ENCODE measurements at places on chromosomes 2 and 18.

DNA sequence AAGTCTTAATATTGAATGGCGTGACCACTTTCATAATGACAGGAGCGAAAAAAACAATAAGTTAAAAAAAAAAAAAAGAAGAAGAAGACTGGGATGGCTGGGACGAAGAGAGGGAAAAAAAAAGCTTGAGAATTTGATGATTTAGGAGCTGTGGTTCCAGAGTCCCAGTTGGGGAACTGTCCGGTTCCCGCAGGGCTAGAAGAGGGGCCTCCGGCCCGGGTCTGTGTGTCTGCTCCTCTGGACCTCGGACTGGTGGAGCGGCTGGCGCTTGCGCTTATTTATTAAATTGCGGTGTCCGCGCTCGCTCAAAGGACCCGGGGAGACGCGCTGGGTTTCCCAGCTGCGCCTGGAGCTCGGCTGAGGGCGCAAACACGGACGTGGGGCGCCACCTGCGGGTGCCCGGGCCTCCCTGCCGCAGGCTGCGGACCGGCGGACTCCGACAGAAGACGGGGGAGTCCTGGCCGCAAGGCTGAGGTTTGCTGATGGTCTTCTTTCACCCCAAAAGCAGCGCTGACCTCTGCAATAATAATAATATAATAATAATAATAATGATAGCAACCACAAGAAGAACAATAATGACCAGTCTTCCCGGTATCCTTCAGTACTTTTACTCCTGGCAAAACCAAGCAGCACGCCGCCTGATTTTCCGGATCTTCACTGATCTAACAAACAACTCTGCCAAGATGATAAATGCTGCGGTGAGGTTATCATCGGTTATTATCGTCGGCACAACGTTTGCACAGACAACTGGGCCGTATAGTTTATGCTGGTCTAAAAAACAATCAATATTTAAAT, at the start of gene CBLN2:
TSS of gene CBLN2 (minus strand) at position 251 of the 795 bp plus-strand sequence. CDS start 2,182 bp downstream, outside the sequence.
- DNase-seq: peak; percentile 82

DNA sequence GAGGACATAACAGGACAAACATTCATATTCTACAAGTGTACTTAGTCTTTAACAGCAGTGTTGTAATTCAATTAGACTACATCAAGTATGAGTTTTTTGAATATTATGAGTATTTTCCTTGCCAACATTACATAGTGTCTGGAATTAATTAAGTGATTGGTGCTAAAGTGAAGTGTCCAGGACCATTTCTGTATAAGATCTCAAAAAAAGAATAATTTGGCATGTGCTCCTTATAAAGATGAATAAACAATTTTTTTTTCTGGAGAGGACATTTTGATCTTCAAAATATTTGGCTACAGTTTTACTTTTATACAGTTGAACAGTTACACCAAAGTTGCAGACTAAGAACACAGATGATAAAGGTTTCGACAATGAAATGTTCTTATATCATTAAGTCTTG, 15.1 kb upstream of the EPB41L3 start:
- DNase-seq: no peak

GRCh38 chr2:147076634-147077033, 768.2 kb upstream of the ACVR2A start:
- peak; percentile 82 for DNase-seq

DNA sequence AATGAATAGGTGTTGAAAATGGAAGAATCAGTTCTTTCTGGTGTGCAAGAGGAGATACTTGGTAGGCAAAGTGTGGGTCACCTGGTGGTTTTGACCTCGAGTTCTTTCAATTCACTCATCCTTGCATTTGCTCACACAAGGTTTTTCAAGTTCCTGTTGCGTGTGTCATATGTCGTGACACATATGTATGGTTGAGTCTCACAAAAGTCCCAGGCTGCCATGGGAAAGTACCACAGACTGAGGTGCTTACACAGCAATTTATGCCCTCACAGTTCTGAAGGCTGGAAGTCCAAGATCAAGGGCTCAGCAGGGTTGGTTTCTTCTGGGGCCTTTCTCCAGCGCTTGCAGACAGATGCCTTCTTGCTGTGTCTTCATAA, 64.4 kb downstream of the NCK2 start:
- DNase-seq: no peak

- DNase-seq: peak; percentile 56
Observed at GRCh38 chr18:63138436-63139340, 180.9 kb downstream of the BCL2 start.

- DNase-seq: no peak
Observed at GRCh38 chr18:22034276-22034675, 135.1 kb upstream of the GATA6 start.

DNA sequence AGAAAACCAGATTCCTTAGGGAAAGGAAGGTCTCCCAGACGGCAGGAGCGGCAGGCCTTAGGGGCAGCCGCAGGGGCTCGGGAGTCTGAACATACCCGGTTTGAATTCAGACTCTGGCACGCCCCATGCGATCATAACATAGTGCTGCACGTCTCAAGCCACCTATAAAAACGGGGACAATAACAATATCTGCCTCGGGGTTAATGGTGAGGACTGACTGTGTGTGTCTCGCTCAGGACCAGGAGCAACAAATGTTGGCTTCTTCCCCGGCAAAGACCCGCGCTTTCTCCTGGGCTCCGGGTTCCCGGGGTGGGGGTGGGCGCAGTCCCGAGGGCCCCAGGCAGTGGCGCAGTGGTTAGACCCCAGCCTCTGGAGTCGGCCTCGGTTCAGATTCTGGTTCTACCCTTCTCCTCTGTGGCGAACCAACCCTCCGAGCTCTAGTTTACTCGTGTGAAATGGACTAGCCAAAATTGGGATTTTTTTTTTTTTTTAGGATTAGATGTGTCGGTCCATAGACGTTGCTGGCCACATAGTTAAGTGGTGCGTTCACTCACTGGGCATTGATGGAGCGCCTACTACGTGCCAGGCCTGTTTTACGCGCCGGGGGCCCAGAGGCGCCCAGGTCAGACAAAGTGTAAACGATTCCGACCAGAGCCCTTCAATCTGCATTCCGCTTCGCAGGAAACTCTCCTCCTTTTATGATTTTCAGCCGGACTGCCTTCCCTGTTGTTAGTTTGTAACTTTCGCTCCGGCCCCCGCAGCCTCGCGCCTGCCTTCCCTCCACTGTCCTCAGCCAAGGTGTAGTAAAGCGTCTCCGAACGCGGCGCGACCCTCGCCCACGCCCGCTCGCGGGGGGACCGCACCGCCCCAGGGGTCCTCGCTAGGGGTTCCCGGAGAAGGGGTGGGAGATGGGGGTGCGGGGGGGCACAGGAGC, 820 bp upstream of the SH3BP4 start:
- peak; percentile 75 for DNase-seq

DNA sequence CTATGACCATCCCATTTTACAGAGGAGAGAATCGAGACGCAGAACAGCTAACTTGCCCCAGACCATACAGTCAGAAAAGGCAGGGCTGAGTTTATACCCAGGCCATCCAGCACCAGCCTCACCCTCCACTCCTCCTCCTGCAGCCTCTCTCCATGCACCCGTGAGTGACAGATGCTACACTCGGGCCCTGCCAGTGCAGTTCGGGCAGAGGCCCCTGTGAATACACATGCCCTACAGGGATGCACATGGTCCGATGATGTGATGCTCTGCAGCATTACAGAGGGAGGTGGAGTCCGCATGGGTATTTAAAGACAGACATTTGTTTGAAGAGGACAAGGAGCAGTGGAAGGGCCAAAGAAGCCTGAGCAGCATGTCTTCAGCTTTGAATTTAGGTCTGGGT, 75.1 kb upstream of the PXDN start:
- DNase-seq: no peak

DNA sequence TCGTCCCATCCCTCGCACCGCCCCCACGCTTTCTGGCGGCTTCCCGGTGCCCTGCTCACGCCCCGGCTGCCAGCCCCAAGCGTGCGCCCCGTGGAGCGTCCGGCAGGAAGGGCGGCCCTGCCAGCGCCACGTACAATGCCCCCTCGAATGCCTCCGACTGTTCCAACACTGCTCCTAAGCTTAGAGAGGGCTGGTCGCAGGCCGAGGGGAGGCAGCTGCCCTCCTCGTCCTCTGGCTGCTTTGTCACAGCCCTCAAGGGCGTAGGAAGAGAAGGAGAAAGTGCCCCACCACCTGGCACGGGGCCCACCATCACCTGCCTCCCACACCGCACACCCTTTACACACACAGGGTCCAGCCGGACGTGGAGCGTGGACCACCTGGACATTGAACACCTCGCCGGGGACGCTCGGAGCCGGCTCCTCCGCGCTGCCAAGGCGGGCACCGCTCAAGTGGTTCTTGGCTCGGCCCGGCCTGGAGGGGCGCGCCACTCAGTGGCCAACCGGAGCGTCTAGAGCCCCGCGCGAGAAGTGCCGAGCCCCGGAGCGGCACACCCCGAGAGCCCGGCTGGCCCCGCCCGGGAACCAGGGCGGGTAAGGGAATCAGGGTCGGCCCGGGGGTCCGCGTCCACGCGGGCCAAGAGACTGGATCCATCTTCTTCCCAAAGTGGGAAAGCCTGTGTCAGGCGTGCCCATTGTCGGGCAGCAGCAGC, 830 bp downstream of the DNER start:
- DNase-seq: peak; percentile 58

DNA sequence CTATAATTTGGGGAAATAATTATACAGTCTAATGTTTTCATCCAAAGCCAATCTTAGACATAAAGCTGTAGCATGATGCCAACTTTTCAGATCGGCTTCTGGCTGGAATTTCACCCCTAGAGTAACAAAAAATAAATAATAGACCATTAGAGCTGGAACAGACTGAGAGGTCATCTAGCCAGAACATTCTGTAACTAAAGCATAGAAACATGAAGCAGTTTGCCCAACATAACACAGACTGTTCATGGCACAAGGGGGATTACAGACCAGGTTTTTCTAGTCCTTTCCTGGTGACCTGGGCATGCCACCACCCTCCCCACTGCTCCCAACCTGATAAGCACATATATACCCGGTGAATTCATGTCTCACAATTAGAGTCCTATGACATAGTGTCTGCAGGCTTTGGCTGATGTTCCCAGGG, 116.4 kb upstream of the PPP1CB start:
- DNase-seq: no peak

- DNase-seq: peak; percentile 47
Observed at GRCh38 chr2:238141541-238142318, 3.3 kb downstream of the KLHL30 start.

DNA sequence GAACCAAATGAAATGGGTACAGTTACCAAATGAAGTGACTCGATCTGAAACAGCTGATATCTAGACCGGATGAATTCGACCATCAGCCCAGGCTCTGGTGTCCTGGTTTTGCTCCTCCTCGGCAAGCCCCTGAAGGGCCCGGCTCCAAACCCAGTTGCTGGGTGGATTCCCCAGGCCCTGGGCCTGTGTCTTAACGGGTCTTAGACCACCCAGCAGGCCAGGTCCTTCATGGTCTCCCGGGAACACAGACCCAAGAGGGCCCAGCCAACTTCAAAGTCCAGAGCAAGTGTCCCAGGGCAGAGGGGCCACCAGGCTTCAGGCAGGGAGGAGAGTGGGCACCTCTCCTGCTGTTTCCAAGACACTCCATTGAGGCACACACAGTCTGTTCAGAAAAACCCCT, 26.7 kb upstream of the NMUR1 start:
- no peak for DNase-seq

- DNase-seq: no peak
Observed at GRCh38 chr2:239178484-239178883, 222.3 kb downstream of the HDAC4 start.

DNA sequence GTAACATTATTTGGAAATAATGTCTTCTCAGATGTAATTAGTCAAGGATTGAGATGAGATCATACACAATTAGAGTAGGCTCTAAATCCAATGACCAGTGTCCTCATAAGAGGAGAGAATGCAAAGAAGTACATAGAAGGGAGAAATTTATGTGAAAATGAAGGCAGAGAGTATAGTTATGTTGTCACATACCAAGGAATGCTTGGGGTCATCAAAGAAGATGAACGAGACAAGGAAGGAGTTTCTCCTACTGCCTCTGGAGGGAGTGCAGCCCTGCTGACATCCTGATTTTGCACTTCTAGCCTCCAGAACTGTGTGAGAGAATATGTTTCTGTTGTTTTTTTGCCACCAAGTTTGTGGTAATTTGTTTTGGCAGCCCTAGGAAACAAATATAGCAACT, 100.1 kb downstream of the GALNT13 start:
- no peak for DNase-seq

- peak; percentile 75 for DNase-seq
Observed at GRCh38 chr2:215685238-215685990, 249.5 kb upstream of the FN1 start.

Measured in foreskin fibroblast (primary cell).